Smooth muscle cell of the pulmonary artery (primary cell): ENCODE measurements at places on chromosomes 1 and 21. TPM values are rescaled to one million over a fixed set of nuclear protein-coding genes. Genes with fewer than 3 reads are reported as not detected.

C8B gene
- not detected in 2 replicates for total RNA-seq

SPRR5 gene
- total RNA-seq, result not detected in 2 replicates

PEX19 gene
- total RNA-seq, result 55.5 and 58.9 TPM in 2 replicates

TMEM201 gene
- 4.2 and 7.3 TPM in 2 replicates for total RNA-seq

PAQR6 gene
- total RNA-seq, result 0.46 and 0.56 TPM in 2 replicates

EBNA1BP2 gene
- 51.7 and 63.8 TPM in 2 replicates for total RNA-seq

SLC35F3 gene
- 0.23 TPM in 1 of 2 replicates, not detected in the other for total RNA-seq

AMPD1 gene
- total RNA-seq, result not detected in 2 replicates

NID1 gene
- total RNA-seq, result 94.4 and 175 TPM in 2 replicates

TMEM50A gene
- total RNA-seq, result 66.5 and 144 TPM in 2 replicates

LRRC38 gene
- 0.07 TPM in 1 of 2 replicates, not detected in the other for total RNA-seq

GFI1 gene
- 0.07 and 0.17 TPM in 2 replicates for total RNA-seq

RGS5 gene
- total RNA-seq, result 77.3 and 83.3 TPM in 2 replicates
